ENCODE measurements at places on chromosomes 12 and 14.

DNA sequence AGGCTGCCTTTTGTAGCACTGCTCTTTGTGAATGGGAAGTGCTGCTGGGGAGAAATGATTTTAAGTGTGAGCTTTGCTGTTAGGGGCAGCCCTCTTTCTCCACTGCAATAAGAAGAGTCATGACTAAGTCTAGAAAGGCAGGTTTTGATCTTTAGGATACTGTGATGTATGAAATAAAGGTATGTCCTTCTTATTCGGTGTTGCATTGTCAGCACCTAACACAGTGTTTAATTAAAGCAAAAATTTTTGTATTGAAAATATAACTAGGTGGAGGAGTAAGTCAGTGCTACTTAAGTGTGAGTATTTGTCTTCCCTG is 81.5 kb downstream of the ETV6 start:
- no peak for DNase-seq

GRCh38 chr14:61609191-61609843 is 86.0 kb upstream of the HIF1A start:
- peak; percentile 71 for DNase-seq

- DNase-seq, result no peak
Observed at GRCh38 chr14:76759589-76759988, 1.7 kb upstream of the VASH1 start.

DNA sequence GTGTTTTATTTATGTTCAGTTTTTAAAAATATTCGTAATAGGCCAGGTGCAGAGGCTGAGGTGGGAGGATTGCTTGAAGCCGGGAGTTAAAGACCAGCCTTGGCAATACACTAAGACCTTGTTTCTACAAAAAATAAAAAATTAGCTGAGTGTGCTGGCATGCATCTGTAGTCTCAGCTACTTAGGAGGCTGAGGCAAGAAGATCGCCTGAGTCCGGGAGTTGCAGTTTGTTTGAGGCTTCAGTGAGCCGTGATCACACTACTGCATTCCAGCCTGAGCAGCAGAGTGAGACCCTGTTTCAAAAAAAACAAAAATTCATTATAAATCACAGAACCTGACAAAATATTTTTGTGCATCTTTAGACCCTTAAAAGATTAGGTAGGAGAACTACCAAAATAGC is 240.1 kb upstream of the ARHGAP5 start:
- no peak for DNase-seq

DNA sequence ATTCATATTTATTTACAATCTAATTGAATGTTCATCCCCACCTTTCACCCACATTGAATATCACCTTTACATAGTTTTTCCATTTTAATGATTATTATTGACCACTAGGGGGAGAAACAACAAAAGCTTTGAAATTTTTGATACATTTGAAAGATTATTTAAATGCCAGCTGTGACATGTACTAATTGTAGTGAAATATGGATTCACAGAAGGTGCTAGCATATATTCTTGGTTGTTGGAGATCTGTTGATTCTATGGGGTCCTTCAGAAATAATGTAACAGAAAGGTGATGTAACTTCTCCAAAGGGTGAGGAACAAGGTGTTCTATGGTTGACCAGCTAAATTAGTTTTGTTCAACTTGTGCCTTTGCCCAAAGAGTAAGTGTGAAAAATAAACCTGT is 22.4 kb upstream of the GPR33 start:
- peak; percentile 24 for DNase-seq

GRCh38 chr12:21912318-21912717 is 28.9 kb downstream of the ABCC9 start:
- no peak for DNase-seq

- no peak for DNase-seq
Observed at GRCh38 chr12:32211900-32212156, 105.2 kb downstream of the BICD1 start.
